ENCODE measurements at places on chromosomes 3 and 15. TPM values are rescaled to one million over a fixed set of nuclear protein-coding genes. Genes with fewer than 3 reads are reported as not detected.
A peak's percentile ranks its signal among the peaks of the same experiment; 100 is the strongest.

DNA sequence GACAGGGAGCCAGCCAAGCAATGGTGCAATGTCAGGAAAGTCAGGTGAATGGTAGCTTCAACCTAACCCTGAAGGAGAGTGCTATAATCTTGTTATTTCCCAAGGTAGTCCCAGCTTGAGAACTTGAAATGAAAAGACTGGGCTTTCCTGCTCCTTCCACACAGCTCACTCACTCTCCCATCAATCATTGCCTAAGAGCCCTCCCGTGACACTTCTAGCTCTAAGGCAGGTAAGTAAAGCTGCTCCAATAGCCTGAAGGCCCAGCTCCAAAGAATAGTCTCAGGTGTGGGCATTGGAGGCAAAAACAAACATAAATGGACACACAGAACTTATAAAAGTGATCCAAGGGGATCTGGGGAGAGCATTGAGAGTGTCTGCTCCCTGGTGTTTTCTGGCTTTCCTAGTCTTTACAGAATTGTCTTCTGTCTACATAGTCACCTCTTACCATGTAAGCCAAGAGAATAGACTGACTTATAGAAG is 63.1 kb upstream of the TBC1D5 start:
- no peak for DNase-seq

DNA sequence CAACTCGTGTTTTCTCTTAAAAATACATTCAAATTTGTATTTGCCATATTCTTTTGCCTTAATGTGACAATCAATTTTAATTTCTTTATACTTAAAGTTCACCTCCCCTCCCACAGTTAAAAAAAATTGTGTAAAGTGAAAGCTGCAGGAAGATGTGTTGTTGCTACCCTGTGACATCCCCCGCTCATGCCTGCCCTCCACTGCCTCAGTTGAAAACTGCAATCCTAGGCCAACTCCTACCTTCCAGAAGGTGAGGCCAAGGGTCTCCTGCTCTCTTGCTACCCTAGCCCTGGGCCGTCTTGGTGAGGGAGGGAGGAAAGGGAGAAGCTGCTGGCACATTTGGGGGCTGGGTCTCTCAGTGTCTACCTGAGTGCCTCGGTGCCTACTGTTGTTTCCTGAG is 57.0 kb upstream of the CMTM7 start:
- no peak for DNase-seq

GRCh38 chr15:80576519-80577090 is 118.5 kb upstream of the ABHD17C start:
- no peak for DNase-seq

GRCh38 chr3:16090706-16091105 is 83.8 kb upstream of the GALNT15 start:
- DNase-seq: no peak

GRCh38 chr3:114789803-114790202 is 357.3 kb downstream of the ZBTB20 start:
- no peak for DNase-seq

DNA sequence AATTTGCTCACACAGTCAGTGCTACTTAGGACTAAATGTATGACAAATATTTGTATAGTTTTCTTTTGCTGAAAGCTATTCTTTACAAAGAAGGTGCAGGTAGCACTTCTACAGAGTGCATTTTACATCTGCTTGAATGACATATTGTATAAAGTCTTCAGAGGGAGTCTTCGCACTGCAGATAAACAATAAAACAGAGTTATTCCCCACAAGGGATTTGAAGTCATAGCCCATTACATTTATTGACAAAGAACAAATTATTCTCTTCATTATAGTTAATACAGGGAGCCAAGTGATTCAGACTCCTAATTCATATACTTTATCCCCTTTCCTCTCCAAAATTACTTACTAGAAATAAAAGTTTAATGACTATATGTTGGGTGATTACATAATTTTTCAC is 529.7 kb downstream of the EDEM1 start:
- DNase-seq: no peak

- DNase-seq: peak; percentile 58
Measured at GRCh38 chr3:50192689-50193141, 1.3 kb downstream of the GNAT1 start.

DNA sequence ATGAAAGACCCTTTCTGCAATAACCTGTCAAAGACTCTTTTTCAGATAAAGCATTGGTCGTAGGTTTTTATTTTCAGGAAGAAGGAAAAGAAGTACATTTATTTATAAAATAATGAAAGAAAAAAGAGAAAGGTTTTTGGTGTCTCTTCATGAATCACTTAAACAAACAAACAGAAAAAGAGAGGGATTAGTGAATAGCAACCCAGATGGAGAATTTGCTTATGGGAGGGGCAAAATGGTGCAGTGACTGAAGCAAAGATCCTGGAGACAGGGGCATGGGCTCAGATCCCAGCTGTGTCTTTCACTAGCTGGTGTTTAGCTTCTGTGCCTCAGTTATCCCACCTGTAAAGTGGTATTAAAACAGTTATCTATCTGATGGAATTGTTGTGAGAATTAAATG is 78.6 kb upstream of the PFN2 start:
- DNase-seq: no peak

DNA sequence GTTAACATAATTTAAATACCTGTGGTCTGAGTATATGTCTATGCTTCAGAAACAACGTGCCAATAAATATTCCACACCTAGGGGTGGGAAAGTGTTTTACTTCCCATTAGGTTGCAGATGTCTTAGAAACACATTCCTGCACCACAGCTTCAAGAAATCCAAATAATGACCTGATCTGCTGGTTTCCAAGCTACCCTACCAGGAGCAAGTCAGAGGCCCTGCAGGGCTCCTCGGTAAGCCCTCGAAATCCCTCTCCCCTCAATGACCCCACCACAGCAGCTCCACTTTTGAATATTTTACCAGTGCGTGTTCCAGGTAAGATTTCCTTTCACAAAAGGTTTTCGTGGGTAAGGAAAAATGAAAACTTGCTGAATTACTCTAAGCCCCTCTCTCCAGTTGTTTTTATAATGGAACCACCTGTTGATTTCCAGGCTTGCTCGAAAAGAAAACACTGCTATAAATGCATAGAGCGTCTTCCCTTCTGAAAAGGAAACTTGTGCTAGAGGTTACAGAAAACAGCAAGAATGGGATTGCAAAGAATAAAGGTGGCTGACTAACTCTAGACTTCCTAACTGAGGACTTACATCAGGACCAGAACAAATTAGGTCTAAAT is 12.6 kb downstream of the IL12A start:
- DNase-seq: no peak

DNA sequence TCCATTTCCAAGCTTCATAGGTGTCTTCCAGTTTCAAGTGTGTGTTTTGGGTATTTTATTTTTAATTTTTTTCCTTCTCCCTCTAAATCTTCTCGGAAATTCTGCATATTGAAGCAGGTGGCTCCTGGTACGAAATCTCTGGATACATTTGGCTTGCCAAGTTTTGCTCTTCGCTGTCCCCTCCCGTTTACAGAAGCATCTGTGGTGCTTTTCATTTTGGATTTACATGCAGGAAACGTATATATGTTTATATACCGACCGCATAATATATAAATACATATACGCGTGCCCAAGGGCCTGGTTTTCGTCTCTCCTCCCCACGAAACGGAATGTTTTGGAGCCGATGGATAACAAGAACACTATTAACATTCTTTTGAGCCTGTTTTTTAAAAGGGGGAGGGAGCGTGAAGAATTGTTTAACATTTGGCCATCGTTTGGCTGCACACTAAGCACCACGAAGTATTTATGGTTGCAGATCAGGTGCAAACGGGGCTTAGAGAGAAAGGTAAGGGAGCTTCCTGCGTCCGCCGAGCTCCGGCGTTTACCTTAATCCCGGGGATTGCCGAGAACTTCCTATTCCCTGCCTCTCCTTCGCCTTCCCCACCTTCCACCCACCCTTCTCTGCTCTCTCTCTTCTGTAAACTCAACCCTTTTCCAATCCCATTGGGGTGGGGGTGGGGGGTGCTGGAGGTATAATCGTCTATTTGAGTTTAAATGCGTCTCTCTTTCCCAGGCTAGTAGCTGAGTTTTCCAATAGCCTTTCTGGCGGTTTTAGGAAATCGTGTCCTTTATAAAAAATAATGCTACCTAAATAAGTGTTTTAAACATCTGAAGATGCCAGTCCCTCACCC is 1.1 kb upstream of the NLGN1 start:
- peak; percentile 11 for DNase-seq

DNA sequence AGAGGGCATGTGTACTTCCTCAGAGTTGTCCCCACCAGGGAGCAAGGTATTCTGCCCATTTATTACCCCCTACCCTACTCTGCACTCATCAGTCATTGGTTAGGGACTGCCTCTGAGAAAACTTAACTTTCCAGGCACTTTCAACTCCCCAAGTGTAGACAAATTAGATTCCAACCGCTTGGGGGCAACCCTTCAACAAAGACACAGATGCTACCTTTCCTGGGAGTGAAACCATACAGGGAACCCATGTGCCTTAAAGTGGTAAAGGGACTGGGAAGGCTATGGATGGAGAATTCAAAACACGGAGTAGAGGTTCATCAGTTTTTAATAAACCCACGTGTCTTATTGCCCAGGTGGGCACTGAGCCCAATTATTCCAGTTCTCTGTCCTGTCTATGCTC is 19.4 kb upstream of the UBE2E2 start:
- DNase-seq: peak; percentile 16

DNA sequence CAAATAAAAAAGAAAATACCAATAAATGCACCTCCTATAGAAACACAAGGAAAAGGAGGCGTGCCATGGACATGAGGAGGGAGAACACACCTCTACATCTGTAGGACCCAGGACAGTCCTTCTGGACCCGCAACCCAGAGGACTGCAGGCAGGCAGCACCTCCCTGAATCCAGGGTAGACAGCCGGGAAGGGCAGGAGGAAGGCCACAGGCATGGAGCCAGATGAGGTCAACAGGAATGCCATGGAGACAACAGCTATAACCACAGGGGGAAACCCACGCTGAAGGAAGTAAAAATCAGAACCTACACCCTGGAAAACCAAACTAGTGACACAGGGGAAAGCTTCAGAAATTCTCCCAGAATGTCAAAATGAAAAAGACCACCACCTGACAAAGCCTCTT is 248.8 kb upstream of the NSMCE3 start:
- DNase-seq: no peak

DNA sequence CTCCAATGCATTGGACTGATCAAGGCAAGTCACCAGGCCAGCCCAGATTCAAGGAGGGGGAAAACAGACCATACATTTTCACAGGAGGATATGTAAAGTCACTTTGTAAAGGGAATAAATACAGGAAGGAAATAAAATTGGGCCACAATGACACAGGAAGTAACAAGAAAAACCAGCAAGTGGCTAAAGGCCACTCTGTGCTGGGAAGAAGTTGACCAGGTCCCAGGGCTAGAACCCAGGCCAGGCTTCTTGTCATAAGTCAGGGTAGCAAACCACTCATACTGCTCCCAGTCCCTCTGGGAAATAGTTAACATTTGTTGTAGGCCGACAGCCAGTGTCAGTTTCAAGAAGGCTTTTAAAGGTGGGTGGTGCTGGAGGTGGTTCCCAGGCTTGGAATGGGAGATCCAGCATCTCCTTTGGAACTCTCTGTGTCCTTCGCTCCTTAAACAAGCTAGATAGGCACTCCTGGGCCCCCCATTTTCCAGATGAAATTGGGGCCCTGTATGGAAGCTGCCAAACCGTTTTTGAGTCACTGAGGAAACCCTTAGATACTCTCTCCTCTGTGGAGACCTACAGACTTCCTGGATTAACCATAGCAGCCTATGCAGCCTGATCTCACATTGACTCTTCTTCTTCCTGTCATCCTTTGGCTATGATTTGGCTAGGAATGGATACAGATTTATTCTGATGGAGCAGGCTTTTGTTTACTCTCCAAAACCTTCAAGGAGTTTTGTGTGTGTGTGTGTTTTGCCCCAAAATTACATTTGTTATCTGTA is 14.7 kb upstream of the EDC3 start:
- DNase-seq: no peak

- no peak for DNase-seq
Measured at GRCh38 chr3:49015765-49016164, 2.6 kb downstream of the DALRD3 start.

DNA sequence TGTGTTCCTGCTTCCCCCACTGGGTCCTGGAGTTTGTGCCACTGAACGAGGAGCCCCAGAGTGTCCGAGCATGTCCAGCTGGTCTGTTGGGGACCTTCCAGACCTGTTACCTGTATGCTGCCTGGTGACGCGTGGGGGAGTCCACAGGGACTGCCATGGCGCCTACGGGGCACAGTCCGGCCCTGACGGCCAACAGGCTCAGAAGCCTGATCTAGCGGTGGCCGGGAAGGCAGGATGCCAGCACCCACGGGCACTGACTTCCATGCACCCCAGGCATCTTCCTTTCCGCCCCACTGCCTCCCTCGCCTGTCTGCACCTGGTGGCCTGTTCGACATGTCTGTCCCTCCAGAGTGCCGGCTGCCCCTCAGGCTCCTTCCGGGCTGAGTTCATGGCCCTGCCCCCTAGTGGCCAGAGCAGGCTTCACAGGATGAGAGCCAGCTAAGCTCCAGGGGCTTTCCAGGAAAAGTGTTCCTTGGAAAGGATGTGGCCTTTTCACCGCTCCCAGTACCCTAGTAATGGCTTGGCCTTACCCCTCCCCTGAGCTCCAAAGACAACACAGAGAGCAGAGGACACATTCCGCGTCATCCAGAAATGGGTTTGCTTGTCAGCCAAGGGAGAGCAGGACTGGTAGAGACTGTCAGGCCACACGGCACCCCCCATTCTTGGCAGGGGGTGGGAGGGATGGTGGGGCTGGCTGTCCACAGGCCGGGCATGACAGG is 35.7 kb downstream of the NGRN start:
- no peak for DNase-seq

DNA sequence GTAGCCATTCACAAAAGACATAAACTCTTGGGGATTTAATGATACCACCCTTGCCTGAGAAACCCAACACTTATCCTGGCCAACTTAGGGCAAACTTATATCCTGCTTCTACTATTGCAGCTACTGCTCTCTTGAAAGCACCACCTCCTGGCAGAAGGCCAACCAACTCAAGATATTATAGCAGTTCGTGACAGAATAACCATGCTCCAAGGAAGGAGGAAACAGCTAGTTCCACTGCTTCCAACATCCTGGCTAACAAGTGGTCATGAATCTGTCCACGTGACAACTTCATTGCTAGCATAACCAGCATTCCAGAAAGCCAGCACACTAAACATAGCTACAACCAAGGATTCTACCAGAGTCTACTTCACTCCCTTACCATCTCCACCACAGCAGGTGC is 1037.5 kb downstream of the TBL1XR1 start:
- no peak for DNase-seq

GRCh38 chr3:150407808-150408220 is 284 bp upstream of the TSC22D2 start:
- no peak for DNase-seq

- DNase-seq: peak; percentile 92
Measured at GRCh38 chr3:37985637-37986320, 4.8 kb upstream of the VILL start.

- DNase-seq: peak; percentile 39
Measured at GRCh38 chr15:52287114-52287513, 8.5 kb downstream of the MYO5C start.

The CLPX gene
- total RNA-seq: 41.2 TPM

The SMAD3 gene
- 30.6 TPM for total RNA-seq

The PYGO1 gene
- 7.2 TPM for total RNA-seq

The PLSCR2 gene
- total RNA-seq: not detected

The GABRG3 gene
- 35.4 TPM for total RNA-seq

The CACNA1D gene
- 15.5 TPM for total RNA-seq

All from prostate gland (tissue), 2 donors.